ENCODE measurements at places on chromosomes 12 and 14. TPM values are rescaled to one million over a fixed set of nuclear protein-coding genes. Genes with fewer than 3 reads are reported as not detected.

The PZP gene
- not detected for total RNA-seq

The ATP23 gene
- 5.6 TPM for total RNA-seq

DNA sequence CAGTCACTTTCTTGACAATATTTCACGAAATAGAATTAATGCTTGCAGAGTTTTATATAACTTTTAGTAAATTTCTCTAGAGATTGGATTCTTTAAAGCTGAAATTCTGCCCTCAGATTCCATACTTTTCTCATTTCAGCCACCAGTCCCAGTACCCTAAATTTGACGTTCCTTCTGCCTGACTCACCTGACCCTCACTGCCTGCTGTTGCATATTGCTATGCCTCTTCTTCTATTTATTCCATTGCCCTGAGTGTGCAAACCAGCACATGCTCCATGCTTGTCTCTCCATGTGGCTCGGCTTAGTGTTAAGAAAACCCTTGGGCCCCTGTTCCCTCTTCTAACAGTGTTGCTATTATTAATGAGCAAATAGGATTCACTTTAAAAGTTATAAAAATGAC lies 533.3 kb downstream of the LRFN5 start:
- DNase-seq, result no peak

DNA sequence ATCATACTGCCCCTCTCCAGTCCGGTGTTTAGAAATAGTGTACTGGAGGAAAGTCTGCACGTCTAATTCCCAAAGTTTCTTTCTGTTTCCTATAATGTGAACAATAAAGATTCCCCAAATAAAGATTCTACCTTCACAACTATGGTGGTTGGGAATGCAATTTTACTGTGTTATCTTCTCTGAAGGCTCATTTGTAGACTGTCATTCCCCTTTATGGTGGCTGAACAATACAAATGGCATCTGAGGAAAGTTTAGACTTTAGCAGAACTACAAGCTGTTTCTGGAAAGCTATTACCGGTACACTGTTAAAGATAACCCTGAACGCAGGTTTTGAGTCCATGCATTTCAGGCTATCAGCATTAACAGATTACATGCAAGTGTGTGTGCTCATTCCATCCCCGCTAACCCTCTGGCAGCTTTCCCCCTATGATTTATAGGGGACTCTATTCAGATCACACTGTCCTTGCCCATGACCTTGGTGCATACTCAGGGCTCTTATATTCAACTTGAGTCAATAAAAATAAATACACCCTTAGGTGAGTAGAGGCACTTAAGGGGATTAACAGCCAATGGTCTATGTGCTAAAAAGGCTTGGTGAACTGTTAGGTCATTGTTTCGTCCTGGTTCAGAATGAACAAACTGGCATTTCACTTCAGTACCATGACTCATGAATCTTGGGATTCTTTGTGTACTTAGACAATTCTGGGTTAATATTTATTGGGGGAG lies 60.7 kb upstream of the PYGL start:
- no peak for DNase-seq

GRCh38 chr14:91154851-91155625 lies 41.2 kb downstream of the DGLUCY start:
- no peak for DNase-seq

DNA sequence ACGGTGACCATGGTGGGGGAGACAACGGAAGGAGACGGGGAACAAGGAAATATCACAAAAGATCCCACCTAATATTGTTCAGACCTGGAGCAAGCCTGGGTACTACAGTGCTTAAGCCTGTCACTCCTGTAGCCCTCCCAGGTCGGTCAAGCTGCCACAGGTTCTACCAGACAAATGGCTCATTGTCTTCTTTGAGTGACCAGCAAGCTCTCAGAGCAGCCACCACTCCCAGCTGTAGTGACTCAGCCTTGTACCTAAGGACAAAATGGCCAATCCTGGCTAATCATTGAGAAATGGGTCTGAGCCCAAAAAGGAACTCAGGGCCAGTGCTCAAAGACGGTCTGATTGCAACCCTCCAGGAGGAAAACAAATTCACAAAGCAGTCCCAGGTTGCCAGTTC lies 238.4 kb upstream of the NOS1 start:
- no peak for DNase-seq

GRCh38 chr14:70567791-70568190 lies 32.7 kb downstream of the MED6 start:
- DNase-seq, result no peak
